Activated T-cell treated with anti-CD3 and anti-CD28 coated beads for 1 hour (primary cell): ENCODE measurements at places on chromosomes 3 and 15.

- no peak for DNase-seq
These were observed 54.9 kb upstream of the WNT7A start for GRCh38 chr3:13934813-13935212.

- no peak for DNase-seq
These were observed 63.8 kb downstream of the IGSF11 start for GRCh38 chr3:118970819-118971218.

- no peak for DNase-seq
These were observed 43.3 kb downstream of the ZNF609 start for GRCh38 chr15:64503640-64504039.

DNA sequence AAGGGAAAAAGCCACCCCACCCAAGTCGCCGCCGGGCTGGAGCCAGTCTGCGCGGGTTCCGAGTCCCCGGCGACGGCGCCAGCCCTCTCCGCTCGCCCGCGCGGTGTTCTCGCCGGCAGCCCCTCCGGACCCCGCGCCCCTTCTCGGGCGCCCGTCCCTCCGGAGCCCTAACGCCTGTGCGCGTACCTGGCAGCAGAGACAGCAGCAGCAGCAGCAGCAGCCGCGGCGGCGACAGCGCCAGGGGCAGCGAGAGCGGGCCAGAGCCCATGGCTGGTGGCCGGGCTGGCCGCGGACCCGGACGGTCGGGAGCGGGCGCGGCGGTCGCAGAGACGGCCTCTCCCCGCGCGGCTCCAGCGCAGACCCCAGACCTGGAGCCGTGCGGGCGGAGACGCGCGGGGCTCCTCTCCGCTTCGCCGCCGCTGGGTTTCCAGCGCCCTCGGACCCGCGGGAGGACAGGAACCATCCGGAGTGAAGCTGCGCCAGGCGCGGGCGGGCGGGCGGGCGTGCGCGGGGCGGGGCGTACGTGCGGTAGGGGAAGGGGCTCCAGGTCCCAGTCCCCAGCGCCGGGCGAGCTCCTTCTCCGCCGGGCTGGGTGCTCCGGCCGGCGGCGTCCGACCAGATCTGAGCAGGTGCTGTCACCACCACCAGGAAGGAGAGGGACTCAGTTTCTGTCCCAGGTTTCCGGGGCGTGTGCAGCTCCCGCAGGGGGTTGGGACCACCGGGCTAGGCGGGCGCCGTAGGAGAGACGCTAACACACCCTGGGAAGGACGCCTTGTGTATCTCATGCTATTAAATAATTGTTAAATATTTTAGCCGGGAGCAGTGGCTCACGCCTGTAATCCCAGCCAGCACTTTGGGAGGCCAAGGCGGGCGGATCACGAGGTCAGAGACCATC lies at the start of gene CHRNA3:
Gene CHRNA3, minus strand, starts transcription at position 470 of the 895 bp plus-strand sequence. Its CDS starts 202 bp downstream, at position 268.
- DNase-seq = no peak

DNA sequence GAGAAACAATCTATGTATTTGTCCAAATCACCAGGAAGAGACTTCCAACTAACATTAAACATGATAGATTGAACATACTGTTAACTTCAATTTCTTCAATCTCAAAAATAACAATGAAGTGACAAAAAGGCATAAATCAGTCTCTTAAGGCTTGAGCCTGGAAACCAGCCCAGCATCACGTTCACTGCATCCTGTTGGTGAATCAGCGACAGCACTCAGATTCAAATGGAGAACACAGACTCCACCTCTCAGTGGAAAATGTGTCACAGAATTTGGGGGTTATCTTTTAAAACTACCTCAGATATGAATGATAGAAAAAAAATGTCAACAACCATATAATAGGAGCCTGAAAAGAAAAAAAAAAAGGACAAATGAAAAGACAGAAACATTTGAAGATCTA lies 212.0 kb downstream of the MINAR1 start:
- no peak for DNase-seq

DNA sequence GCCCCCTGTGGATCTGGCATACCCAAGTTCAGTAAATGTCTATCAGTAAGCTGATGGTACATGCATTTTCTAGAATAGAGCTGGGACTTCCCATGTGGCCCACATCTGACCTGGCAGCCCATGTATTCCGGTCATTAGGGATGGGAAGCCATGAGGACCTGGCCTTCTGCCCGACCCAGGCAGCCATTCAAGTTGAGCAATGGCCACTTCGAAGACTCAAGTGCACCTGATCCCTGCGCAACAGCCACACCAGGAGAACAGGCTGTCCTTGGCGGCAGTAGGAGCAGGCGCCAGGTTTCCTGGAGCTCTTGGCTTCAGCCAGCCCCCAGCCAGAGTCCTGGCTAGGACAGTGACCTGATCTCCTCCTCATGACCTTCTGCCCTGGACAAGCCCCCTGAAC lies 14.6 kb downstream of the HEMK1 start:
- no peak for DNase-seq

- no peak for DNase-seq
These were observed 62.1 kb upstream of the NR2C2 start for GRCh38 chr3:14885307-14885706.

GRCh38 chr3:30075514-30075913 lies 530.9 kb upstream of the TGFBR2 start:
- no peak for DNase-seq

DNA sequence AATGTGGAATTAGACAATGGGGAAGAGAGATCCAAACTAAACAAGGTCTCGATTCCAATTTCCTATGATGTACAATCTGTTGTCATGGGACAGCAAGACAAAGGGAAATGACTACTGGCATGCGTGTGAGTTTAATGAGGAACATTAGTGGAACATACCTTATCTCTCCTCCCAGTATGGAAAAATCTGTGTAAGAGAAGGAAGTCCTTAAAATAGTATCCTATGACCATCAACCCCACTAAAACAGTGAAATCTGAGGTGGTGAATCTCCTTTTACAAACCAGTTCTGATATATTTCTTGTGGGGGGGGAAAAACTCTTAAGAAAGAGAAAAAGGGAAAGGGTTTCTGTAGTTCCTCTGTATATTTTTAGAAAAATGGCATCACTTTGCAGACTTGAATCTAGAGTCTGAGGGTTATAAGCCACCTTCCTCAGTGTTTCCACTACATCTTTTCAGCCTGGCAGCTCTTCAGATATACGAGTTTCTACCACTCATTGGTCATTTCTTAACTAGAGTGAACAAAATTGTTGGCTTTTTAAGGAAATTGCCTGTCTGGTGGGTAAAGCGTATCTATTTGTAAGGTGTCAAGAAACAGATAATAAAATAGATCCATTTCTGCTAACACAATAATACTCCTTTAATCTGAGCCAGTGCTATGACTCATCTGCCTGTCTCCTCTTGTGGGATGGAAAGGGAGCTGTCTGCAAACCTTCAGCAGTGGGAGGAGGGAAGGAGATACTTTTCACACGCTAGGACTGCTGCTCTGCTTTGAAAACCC lies 3.0 kb upstream of the TNFAIP8L3 start:
- DNase-seq = no peak

DNA sequence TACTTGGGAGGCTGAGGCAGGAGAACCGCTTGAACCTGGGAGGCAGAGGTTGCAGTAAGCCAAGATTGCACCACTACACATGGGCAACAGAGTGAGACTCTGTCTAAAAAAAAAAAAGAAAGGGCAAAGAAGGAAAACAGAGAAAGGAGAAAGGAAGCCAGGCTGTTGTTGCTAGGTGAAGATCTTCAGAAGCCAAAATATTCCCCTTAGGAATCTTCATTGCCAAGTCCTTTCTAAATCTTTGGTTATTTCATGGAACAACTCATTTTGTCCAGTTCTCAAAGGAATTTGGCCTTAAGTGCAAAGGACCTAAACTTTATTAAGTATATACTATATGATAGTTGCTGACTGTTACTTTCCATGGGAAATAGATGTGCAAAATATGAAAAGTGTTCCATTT lies 59.2 kb upstream of the OSBPL11 start:
- DNase-seq = no peak

DNA sequence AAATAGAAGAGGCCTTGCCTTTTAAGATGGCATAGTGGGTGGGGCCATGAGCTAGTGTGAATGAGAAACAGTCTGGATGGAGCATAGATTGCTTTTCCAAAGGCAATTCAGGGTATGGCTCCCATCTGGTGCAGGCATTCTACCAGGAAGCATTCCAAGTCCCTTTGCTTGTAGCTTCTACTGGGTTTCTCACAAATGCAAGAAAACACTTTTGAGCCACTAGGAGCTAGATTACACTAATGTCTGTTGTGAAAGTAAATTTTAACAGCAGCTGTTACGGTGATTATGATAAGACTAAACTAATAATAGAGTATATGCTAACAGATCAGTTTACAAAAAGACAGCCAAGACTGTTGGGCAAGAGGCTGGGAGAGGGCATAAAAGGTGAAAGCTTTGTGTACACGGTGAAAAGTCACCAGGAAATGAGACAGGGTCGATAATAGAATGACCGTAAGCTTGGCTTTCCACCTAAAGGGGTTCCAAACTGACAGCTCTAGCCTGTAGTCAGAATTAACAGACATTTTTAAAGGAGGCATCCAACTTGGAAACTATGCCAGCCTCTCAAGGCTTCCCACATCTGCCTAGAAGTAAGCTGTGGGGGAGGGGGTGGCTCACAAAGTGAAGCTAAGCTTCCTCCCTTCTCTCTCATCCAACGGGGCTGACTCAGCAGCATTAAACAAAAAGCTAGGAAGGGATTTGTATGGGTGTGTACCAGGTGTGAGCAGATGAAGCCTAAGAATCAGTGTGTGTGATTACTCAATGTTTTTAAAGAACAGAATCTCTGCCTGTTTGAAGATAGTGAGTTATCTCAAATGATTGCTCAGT lies 61.1 kb upstream of the GPD1L start:
- no peak for DNase-seq

- no peak for DNase-seq
These were observed 18.2 kb upstream of the PSTPIP1 start for GRCh38 chr15:76976572-76977270.

GRCh38 chr3:17238023-17238422 lies 353.3 kb downstream of the PLCL2 start:
- DNase-seq = no peak

- DNase-seq = no peak
These were observed 1108.5 kb upstream of the EPHA6 start for GRCh38 chr3:95705786-95706418.

- DNase-seq = no peak
These were observed 75.3 kb upstream of the HRH1 start for GRCh38 chr3:11078826-11079515.

- DNase-seq = no peak
These were observed 49.1 kb downstream of the DNASE1L3 start for GRCh38 chr3:58161435-58162398.

- DNase-seq = no peak
These were observed 441.9 kb upstream of the MDFIC2 start for GRCh38 chr3:70754314-70754713.

- no peak for DNase-seq
These were observed 74.4 kb downstream of the STRIT1 start for GRCh38 chr3:155219106-155219505.

- no peak for DNase-seq
These were observed 21.6 kb upstream of the DUSP7 start for GRCh38 chr3:52077925-52078324.

DNA sequence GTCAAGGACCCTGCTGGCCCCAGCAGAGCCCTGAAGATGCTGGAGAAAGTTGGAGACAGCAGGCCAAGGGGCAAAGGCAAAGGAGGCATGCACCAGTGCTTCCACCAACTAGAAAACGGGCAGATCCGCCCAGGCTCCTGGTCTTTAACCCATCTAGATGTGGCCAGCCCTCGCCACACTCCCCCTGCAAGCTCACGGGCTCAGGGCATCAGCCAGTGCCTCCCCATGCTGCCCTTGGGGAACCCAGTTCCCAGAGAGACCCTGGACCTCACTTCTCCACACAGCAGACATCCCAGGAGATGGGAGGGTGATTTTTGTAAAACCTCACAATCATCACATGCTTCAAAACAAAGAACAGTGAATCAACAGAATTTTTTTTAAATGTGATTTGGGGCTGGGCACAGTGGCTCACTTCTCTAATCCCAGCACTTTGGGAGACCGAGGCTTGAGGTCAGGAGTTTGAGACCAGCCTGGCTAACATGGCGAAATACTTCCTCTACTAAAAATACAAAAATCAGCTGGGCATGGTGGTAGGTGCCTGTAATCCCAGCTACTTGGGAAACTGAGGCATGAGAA lies 24.5 kb downstream of the CYFIP1 start:
- DNase-seq = no peak

- DNase-seq = no peak
These were observed 55.3 kb downstream of the ISL2 start for GRCh38 chr15:76391847-76392246.

- DNase-seq = no peak
These were observed 149.9 kb upstream of the NR2E3 start for GRCh38 chr15:71660501-71660900.

GRCh38 chr15:33831646-33832045 lies 136.7 kb upstream of the CHRM5 start:
- DNase-seq = no peak

DNA sequence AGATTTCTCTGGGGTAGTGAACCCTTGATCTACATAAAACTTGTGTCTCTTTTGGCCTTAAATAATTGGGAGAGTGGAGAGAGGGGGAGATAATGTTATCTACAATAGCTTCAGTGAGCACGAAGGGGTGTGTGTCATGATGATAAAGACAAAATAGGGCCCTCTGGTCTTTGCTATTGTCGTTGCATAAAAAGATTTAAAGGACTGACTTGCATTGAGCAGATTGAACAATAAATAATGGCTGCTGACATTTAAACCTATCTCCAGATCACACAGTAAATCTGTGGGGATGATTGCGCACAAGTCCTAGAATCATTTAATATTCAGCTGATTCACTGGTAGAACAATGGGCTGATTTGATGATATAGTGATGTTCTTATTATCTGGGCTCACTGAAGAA lies 71.3 kb upstream of the GAP43 start:
- no peak for DNase-seq

- DNase-seq = no peak
These were observed 60.9 kb downstream of the NOX5 start for GRCh38 chr15:69075440-69075839.

- no peak for DNase-seq
These were observed 26.3 kb downstream of the FBXO22 start for GRCh38 chr15:75929799-75930565.

- DNase-seq = no peak
These were observed 6.6 kb downstream of the ARID3B start for GRCh38 chr15:74547616-74548015.

DNA sequence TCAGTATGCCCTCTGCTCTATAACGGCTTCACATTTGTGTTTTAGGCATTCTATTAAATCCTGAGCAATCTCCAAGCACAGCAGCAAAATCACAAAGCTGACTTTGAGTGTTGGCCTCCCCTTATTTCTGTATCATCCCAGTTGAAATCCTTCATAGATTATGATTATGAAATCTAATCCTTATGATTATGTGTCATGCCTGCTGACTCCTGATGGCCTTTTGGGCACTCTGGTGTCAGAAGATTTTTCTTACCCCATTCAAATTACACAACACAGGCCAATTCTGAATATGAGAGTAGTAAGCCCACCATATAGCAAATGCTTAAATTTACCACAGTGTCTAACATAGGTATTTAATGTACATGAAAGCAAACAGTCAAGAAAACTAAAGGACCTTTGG lies 34.3 kb downstream of the CDV3 start:
- no peak for DNase-seq

- DNase-seq = no peak
These were observed 243.9 kb upstream of the AGTR1 start for GRCh38 chr3:148453781-148454191.

- DNase-seq = no peak
These were observed 28.7 kb upstream of the ARIH1 start for GRCh38 chr15:72445426-72445825.

GRCh38 chr3:40780925-40781406 lies 256.2 kb downstream of the ZNF621 start:
- no peak for DNase-seq

- no peak for DNase-seq
These were observed 12.9 kb downstream of the IQCH start for GRCh38 chr15:67267440-67267839.
